ENCODE measurements at places on chromosomes 1 and 21. TPM values are rescaled to one million over a fixed set of nuclear protein-coding genes. Genes with fewer than 3 reads are reported as not detected.

- H3K27me3 ChIP-seq, result no peaks in the 10 kb centered on the region
- peaks cover 3% of the 10 kb centered on the region for H3K4me1 ChIP-seq
- DNase-seq, result no peak
- no peaks in the 10 kb centered on the region for H3K36me3 ChIP-seq
- H3K4me3 ChIP-seq, result no peak overlapping the region
Measured at GRCh38 chr1:82819234-82819633, 1018.5 kb downstream of the ADGRL2 start.

DNA sequence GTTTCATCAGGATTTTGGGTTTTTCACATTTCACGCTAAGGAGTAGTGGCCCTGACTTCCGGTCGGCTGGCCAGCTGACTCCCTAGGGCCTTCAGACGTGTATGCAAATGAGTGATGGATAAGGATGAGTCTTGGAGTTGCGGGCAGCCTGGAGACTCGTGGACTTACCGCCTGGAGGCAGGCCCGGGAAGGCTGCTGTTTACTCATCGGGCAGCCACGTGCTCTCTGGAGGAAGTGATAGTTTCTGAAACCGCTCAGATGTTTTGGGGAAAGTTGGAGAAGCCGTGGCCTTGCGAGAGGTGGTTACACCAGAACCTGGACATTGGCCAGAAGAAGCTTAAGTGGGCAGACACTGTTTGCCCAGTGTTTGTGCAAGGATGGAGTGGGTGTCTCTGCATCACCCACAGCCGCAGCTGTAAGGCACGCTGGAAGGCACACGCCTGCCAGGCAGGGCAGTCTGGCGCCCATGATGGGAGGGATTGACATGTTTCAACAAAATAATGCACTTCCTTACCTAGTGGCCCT lies 23.1 kb upstream of the TNFRSF1B start:
- H3K36me3 ChIP-seq, result no peaks in the 10 kb centered on the region
- no peak overlapping the region for H3K4me3 ChIP-seq
- peak overlapping the region; percentile 74 for H3K27ac ChIP-seq
- H3K27me3 ChIP-seq, result no peaks in the 10 kb centered on the region

- no peak overlapping the region for H3K27ac ChIP-seq
- peaks cover 4% of the 10 kb centered on the region for H3K27me3 ChIP-seq
- H3K4me3 ChIP-seq, result no peak overlapping the region
- DNase-seq, result no peak
- no peaks in the 10 kb centered on the region for H3K36me3 ChIP-seq
Measured at GRCh38 chr1:197923038-197923437, 5.9 kb downstream of the LHX9 start.

DNA sequence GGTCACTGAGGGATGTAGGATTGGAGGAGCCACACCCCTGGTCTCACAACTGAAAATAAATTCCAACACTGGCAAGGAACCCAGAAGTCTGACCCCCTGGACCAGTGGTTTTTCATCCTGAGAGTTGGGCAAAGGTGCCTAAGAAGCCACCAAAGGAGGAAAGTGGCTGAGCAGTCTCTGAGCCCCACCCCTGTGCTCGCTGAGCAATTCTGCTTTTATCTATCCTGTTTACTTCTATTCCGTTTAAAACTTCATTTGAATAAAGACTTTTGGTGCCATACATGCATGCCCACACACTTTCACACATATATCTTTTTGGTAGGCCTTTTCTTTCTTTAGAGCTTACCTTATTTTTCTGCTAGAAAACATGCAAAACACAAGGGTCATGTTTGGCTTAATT lies 13.9 kb upstream of the CD53 start:
- no peak overlapping the region for H3K27ac ChIP-seq
- no peaks in the 10 kb centered on the region for H3K27me3 ChIP-seq
- H3K36me3 ChIP-seq, result no peaks in the 10 kb centered on the region
- H3K4me1 ChIP-seq, result no peaks in the 10 kb centered on the region

- no peak overlapping the region for H3K27ac ChIP-seq
- no peaks in the 10 kb centered on the region for H3K27me3 ChIP-seq
Measured at GRCh38 chr1:32681509-32681908, 21.1 kb downstream of the SYNC start.

The AXDND1 gene
- 0.22 TPM for total RNA-seq

The GLIS1 gene
- total RNA-seq, result 0.87 TPM

The SPATA1 gene
- total RNA-seq, result 0.22 TPM

GRCh38 chr1:115116512-115116911 lies 27.2 kb upstream of the TSPAN2 start:
- no peaks in the 10 kb centered on the region for H3K27me3 ChIP-seq
- H3K36me3 ChIP-seq, result no peaks in the 10 kb centered on the region
- no peak overlapping the region for H3K27ac ChIP-seq
- no peaks in the 10 kb centered on the region for H3K4me1 ChIP-seq
- H3K4me3 ChIP-seq, result no peak overlapping the region
- DNase-seq, result no peak
